Right atrium auricular region (tissue), 2 donors: ENCODE measurements at places on chromosomes 16 and 17. TPM values are rescaled to one million over a fixed set of nuclear protein-coding genes. Genes with fewer than 3 reads are reported as not detected.

DNA sequence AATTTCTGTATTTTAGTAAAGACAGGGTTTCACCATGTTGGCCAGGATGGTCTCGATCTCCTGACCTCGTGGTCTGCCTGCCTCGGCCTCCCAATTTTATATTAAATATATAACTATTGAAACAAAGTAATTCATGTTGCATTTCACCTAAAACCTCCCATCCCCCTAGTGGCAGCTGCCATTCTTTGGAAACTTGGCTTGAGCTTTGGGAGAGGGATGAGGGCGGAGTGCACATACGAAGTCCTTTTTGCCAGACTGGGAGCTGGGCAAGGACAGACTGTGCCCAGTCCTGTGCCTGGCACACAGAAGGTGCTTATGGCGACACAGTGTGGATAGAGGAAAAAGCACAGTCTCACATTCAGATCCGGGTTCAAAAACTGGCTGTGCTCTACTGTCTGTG, 83.8 kb downstream of the NETO2 start:
- DNase-seq, result no peak

DNA sequence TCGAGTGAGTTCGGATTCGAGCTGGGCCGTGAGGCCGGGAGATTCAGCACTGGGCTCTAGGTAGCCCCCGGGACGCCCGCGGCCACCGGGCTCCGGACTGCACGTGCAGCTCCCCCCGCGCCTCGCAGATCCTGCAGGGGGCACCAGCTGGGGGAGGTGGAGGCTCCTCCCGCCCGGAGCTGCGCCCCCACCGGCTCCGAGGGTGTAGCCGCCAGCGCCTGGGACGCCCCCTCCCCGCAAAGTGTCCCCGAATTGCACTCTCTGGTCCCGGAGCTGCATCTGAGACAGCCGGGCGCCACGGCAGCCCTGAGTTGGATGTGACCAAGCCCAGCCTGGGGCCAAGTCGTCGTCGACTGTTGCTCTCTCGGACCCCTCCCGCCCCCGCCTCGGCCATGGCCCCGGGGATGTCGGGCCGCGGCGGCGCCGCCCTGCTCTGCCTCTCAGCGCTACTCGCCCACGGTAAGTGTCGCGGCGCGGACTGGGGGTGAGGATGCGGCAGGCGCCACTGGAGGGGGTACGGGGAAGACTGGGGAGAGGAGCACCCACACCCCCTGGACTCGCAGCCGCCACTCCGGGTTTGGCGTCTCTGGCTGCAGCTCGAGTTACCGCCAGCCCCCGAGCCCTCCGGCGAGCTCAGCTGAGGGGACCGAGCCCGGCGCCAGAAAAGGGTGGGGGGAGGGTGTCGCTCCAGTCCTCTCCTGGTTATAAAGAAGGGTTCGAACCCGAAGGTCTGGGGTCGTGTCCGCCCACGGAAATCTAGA, 1.5 kb downstream of the TMEM132E start:
- DNase-seq, result no peak

- no peak for DNase-seq
Measured at GRCh38 chr16:89392881-89393737, 97.3 kb downstream of the ANKRD11 start.

DNA sequence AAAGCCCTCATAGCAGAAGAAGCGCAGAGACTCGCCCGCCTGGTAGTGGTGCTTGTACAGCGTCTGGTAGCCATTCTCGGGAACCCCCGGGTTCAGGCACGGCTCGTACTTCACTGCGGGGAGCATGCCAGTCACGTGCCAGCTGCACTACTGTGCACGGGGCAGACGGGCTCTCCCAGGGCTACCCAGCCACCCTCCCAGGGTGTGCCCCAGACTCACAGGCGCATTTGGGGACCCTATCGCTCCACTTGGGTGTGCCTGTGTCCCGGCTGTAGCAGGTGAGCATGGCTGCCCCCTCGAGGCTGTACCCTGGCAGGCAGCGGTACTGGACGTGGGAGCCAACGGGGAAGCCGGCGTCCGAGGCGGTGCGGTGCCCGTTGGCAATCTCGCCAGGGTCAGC, 10.3 kb upstream of the CDIPT start:
- no peak for DNase-seq

Gene SLC12A3
- not detected for total RNA-seq

- no peak for DNase-seq
Measured at GRCh38 chr17:7072406-7072805, 7.6 kb downstream of the CLEC10A start.

Gene CDH1
- 1.4 TPM for total RNA-seq

GRCh38 chr17:77930780-77931768, 27.4 kb upstream of the TNRC6C start:
- DNase-seq, result no peak

GRCh38 chr16:25009822-25010221, 5.3 kb downstream of the ARHGAP17 start:
- DNase-seq, result no peak

GRCh38 chr17:8995711-8996110, 25.6 kb upstream of the NTN1 start:
- DNase-seq, result peak; percentile 38

DNA sequence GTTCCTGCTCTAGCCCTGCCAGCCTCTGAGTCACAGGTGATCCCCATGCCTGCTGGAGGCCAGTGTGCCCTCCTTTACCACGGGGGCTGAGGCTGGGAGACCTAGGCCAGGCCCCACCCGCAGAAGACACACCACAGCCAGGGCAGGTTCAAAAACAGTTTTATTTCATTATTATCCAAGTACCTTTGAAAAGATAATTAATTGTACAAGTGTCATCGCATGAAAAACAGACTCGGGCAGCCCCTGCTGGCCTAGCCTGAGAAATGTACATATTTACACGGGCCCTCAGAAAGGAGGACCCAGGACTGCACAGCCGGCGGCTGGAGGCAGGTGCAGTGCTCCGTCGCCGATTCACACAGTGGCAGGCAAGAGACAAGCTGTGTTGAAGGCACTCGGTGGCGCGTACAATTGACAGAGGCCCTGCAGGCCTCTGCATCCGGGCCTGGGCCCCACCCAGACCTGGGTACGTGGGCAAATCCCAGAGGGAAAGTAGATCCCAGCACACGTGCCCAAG, 4.4 kb downstream of the PDIA2 start:
- no peak for DNase-seq

Gene LRRC75A
- total RNA-seq, result 0.93 TPM

DNA sequence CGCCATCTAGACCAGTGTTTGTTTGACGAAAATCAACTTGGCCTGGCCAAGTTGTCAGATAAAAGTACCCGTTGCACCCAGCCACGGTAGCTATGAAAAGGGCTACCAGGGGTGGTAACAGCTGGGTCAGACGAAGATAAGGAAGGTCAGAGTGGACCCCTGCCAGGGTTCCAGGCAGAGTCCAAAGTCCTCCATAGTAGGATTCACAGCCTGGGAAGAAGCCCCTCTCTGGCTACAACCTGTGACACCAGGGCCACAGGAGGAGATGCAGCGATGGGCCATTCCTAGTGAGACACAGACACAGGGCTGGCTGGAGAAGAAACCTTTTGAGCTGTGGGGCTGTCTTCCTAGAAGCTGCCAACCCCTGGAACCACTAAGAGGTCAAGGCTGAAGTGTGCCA, 39.3 kb downstream of the MEAK7 start:
- DNase-seq, result no peak

DNA sequence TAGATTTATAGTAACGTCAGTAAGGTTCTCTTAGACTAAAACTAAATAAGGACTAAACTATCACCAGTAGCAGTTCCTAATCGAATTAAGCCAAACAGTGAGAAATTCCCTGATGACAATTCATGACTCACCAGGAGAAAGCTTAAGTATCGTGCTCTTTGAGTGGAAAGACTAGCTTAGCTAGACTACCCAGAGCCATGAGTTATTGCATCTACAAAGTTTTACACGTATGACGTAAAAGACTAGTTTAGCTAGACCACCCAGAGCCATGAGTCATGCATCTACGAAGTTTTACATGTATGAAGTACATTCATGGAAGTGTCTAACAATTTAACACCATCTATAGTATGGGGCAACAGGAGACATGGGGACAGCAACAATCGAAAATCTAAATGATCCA, 36.6 kb downstream of the UBE2G1 start:
- DNase-seq, result no peak

- DNase-seq, result no peak
Measured at GRCh38 chr16:23917621-23918020, 81.8 kb downstream of the PRKCB start.

DNA sequence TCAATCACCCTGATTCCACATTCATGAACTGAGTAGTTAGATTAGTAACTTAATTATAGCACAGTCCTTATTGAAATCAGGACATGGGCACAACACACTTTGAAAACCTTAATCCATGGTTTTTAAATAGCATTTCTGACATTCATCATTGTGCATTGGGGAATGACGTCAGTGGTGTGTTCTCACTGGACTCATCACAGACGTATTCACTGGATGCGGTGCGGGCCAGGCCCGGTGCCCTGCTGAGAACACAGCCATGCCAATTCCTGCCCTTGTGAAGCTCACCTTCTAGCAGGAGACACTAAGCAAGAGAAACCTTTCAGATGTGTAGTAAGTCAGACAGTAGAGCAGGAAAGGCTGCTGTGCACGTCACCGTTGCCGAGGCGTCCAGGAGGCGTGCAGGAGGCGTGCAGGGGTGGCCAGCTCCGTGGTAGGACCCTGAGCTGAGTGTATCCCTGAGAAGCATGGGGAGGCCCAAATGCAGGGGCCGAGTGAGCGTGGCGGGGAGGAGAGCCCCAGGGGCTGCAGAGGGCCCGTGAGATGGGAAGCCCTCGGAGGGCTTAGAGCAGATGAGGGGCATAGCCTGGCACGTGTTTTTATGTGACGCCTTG, 12.9 kb downstream of the BANP start:
- no peak for DNase-seq

GRCh38 chr16:57797526-57798266, 4.6 kb downstream of the KIFC3 start:
- no peak for DNase-seq

Gene AOC3
- 7.8 TPM for total RNA-seq

Gene NR1D1
- total RNA-seq, result 9.9 TPM

DNA sequence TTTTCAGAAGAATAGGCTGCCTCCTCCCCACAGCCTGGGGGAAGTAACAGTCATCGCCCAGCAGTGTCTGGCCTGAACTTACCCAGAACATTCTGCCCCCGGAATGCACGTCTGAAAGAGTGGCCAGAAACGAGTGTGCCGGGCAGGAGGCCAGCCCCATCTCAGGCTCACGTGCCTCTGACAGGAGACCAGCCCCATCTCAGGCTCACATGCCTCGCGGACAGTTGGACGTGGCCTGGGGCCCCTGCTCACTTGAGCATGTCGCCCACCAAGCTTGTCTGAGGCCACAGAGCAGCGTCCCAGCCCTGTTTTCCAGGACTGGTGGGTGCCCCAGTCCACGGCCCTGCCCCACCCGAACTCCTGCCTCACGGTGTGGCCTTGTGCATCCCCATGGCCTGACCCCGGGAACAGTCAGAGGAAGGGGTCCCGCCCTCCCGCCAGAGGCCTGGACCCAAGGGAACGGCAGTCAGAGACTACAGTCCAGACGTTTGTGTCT, 16.3 kb upstream of the CDH15 start:
- DNase-seq, result peak; percentile 81

GRCh38 chr16:80580109-80580832, 39.5 kb downstream of the DYNLRB2 start:
- DNase-seq, result no peak

Gene MEIOB
- not detected for total RNA-seq

GRCh38 chr17:81966343-81967243, 5.6 kb upstream of the NOTUM start:
- DNase-seq, result no peak

Gene CDH13
- 85.9 TPM for total RNA-seq

Gene HOXB2
- 5.5 TPM for total RNA-seq

DNA sequence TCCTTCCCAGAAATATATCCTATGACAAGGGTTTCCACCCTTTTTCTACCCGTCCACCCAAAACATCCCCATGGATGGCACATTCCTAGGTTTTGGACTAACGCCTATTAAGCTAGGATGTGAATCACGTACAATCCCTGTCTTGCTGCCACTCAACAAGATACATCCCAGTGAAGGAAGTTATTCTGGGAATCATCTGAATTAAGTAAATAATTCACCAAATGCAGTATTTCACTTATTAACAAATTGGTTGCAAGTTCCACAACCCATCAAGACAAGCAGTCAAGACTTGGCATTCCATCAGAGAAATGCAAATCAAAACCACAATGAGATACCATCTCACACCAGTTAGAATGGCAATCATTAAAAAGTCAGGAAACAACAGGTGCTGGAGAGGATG, 32.1 kb downstream of the ASPA start:
- DNase-seq, result no peak

DNA sequence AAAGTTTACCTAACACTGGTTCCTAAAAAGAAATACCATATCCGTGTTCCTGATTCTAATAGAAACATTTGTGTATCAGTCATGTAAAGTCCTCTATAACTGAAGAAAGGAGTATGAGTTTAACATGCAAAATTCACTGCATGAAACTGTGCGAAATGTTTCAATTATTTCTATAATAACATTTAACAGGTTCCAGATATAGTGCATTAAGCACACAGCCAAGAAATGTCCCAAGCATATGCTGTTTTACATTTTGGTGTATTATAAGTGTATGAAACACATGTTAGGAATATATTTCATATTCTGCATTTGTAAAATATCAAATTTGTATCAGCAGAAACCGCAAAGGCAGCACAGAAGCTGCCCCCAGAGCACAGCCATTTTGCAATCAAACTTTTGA, 764.9 kb downstream of the KCNJ2 start:
- DNase-seq, result no peak

DNA sequence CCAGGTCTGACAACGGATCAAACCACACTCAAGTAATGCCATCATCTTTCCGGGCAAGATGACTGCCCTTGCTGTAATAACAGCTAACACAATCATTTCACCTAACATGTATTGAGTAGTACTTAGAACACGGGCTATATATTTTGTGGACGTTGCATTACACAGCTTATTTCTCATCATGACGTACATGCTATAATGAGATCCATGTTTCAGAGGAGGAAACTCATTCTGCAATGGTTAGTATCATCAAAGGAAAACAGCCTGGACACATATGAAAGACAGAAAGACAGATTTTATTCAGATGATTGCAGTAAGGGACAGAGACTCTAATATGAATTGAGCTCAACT, 446.7 kb downstream of the HS3ST3B1 start:
- DNase-seq, result no peak

DNA sequence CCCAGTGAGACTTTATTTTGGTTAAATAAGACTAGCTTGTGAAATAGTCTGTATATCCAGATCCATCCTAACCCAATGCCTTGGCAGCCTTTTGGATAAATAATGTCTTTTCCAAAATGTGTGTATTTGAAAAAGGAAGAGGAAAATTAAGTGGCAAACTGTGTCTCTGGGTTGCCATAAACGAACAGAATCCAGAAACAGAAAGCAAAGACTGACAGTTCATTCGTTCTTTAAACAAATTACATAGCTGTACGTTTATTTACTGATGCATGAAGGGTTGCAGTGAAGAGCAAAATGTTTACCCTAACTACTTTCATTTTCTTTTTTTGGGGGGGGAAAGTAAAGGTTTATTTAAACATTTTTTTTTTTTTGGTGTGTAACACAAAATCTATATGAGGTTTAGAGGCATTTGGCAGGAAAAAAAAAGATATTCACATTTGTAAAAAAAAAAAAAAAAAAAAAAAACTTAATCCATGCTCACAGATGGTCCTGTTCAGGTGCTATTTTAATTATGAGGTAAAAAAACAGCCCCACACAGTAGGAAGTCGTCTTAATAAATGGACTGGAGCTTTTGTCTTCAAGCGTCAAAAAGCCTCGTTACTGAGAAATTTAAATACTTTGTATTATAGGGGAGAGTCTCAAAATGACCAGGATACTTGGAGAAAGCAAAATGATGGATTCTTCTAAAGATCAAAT, 245.9 kb downstream of the FTO start:
- DNase-seq, result no peak

- DNase-seq, result no peak
Measured at GRCh38 chr16:27767971-27768591, 218.1 kb downstream of the KATNIP start.
